ENCODE measurements at places on chromosomes 3 and 15. TPM values are rescaled to one million over a fixed set of nuclear protein-coding genes. Genes with fewer than 3 reads are reported as not detected.

SOX14 gene
- not detected for total RNA-seq

KCNMB3 gene
- total RNA-seq, result 0.70 TPM

LRRC2 gene
- 0.59 TPM for total RNA-seq

SLC12A1 gene
- not detected for total RNA-seq

BAHD1 gene
- 20.3 TPM for total RNA-seq

PLSCR5 gene
- total RNA-seq, result not detected

DNA sequence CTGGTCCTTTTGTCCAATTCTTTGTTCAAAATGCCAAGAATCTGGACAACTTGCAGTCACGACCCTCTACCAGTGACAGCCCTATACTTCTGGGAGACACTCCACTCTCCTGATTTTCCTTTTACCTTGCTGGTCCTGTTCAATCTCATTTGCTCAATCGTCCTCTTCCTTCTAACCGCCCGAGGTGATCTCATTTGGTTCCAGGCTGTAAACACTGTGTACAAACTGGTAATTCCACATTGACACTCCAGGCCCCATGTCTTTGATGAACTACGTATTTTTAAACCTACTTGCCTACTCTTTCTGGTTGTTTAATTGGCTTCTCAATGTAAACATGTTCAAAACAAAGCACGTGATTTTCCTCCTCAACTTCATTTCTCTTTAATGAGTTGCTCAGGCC, 23.7 kb upstream of the C3orf49 start:
- H3K4me3 ChIP-seq, result no peak overlapping the region
- no peaks in the 10 kb centered on the region for H3K27me3 ChIP-seq
- no peaks in the 10 kb centered on the region for H3K36me3 ChIP-seq
- no peak overlapping the region for H3K27ac ChIP-seq

DNA sequence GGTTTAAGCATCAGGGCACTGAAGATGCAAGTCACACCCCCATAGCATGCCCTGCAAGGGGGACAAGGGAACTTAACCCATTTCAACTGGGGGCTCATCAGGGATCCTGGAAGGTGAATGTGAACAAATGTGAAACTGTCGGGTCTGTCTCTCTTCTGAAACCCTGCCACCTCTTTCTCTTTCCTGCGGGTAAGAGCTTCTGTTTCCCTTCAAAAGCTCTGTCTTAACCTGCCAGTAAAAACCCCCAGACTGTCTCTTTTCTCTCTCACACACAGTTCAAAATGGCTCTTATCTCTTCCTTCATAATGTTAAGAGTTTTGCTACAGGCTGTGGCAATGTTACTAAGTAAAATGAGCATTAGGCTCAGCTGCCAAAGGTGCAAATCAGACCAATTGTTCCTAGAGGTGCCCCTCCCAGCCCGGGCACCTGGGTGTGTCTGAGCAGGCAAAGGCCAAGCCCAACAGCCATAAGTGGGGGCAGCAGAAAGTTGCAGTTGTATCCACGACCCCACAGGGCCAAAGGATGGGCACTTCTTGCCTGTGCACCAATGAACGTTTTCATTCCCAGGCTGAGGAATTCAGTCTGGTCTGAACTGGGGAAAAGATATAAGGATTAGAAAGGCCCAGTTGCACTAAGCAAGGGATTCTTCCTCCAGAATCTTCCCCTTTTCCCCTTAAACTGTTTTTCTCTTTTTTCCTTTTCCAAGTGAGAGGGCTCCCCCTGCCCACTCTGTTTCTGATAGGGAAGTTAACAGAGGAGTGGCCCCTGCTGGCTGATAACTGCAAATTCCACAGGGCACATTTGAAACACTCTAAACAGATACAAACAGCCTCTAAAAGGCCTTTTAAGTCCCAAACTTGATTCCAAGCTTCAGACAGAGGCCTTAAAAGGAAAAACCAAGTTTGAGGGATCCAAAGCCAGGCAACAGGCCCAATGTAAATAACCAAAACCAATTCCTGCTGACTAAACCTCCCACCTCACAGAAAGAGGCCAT, 113.8 kb upstream of the EPHA6 start:
- no peak for DNase-seq
- no peaks in the 10 kb centered on the region for H3K4me1 ChIP-seq
- no peak overlapping the region for H3K27ac ChIP-seq
- no peaks in the 10 kb centered on the region for H3K27me3 ChIP-seq
- H3K4me3 ChIP-seq, result no peak overlapping the region
- H3K36me3 ChIP-seq, result no peaks in the 10 kb centered on the region

GRCh38 chr3:196975349-196975748, 6.7 kb upstream of the PIGZ start:
- no peaks in the 10 kb centered on the region for H3K27me3 ChIP-seq
- H3K4me3 ChIP-seq, result no peak overlapping the region
- DNase-seq, result no peak
- H3K27ac ChIP-seq, result no peak overlapping the region
- H3K4me1 ChIP-seq, result peaks cover 7% of the 10 kb centered on the region
- H3K36me3 ChIP-seq, result no peaks in the 10 kb centered on the region

DNA sequence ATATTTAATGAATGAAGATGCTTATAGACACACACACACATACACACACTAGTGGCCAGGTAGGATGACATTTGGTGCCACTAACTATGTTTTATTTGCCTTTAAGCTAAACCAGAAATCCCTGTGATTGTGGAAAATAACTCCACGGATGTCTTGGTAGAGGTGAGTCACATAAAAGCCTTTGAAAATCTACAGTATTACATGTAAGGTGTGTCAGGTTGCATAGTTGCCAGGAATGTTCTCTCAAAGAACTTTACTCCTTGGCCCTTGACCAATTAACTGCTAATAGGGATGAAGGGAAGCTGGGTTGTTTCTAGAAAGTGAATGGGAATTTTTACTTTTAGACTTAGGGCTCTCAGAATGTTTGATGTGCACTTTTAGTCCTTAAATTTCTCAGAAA, 9.9 kb downstream of the ZBED2 start:
- H3K36me3 ChIP-seq, result peaks cover 81% of the 10 kb centered on the region
- H3K4me1 ChIP-seq, result no peaks in the 10 kb centered on the region
- DNase-seq, result no peak
- H3K27me3 ChIP-seq, result no peaks in the 10 kb centered on the region

GRCh38 chr3:130671545-130672312, 74.9 kb downstream of the PIK3R4 start:
- H3K27ac ChIP-seq, result no peak overlapping the region
- no peaks in the 10 kb centered on the region for H3K27me3 ChIP-seq
- H3K4me3 ChIP-seq, result no peak overlapping the region
- DNase-seq, result no peak
- H3K4me1 ChIP-seq, result no peaks in the 10 kb centered on the region

DNA sequence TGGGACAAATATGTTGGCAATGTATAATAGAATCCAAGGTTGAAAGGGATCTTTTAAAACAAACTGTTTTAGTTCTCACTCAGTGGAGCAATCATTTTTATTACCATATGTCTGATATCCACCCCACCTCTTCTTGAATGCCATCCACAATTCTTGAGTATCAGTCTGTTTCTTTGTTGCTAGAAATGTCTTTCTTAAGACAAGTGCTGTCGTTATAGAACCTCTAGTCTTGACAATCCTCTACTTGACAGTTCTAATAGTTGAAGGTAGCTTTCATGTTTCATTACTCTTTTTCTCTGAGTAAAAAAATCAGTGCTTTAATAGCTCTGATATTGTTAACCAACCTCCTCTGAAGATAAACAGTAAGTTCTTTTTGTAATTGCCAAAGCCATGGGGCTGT, 737.9 kb downstream of the MECOM start:
- no peak overlapping the region for H3K27ac ChIP-seq
- H3K27me3 ChIP-seq, result no peaks in the 10 kb centered on the region
- H3K4me1 ChIP-seq, result no peaks in the 10 kb centered on the region
- no peak overlapping the region for H3K4me3 ChIP-seq
- H3K36me3 ChIP-seq, result no peaks in the 10 kb centered on the region

- peak overlapping the region; percentile 77 for H3K4me3 ChIP-seq
- no peaks in the 10 kb centered on the region for H3K27me3 ChIP-seq
- H3K27ac ChIP-seq, result peak overlapping the region; percentile 92
- peaks cover 30% of the 10 kb centered on the region for H3K4me1 ChIP-seq
Observed at GRCh38 chr15:78541744-78542034, 1.4 kb downstream of the PSMA4 start.

DNA sequence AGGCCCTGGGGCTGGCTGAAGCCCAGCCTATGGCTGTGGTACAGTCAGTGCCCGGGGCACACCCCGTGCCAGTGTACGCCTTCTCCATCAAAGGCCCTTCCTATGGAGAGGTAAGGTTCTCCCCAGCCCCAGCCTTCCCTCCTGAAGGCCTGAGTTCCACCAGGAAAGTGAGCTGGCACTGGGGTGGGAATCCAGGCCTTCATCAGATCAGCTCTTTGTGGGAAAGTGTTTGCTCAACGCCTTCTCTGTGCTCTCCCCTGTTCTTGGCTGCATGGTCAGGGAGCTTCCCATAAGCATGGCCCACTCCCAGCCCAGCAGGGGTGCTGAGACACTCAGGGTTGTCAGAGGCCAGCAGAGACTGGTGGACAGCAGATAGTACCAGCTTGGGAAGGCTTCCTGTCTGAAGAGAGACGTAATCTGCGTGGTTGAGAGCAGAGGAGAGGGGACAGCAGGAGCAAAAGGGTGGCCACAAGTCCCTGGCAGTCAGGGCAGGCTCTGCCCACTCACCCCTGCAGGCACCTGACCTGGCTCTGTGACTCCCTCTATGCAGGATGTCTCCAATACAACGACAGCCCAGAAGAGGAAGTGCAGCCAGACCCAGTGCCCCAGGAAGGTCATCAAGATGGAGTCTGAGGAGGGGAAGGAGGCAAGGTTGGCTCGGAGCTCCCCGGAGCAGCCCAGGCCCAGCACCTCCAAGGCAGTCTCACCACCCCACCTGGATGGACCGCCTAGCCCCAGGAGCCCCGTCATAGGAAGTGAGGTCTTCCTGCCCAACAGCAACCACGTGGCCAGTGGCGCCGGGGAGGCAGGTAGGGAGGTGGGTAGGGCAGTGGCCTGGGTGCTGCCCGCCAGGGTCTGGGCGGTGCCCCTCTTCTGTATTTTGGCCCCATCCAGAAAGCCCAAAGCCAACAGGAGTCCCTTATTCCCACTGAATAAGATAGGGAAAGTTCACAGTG, 38.4 kb downstream of the PML start:
- DNase-seq, result no peak
- H3K36me3 ChIP-seq, result peaks cover 68% of the 10 kb centered on the region
- H3K27me3 ChIP-seq, result no peaks in the 10 kb centered on the region
- no peaks in the 10 kb centered on the region for H3K4me1 ChIP-seq

GRCh38 chr15:93852761-93853160, 378.6 kb upstream of the MCTP2 start:
- H3K4me3 ChIP-seq, result no peak overlapping the region
- H3K27me3 ChIP-seq, result no peaks in the 10 kb centered on the region
- no peak for DNase-seq
- H3K36me3 ChIP-seq, result no peaks in the 10 kb centered on the region
- H3K27ac ChIP-seq, result no peak overlapping the region

DNA sequence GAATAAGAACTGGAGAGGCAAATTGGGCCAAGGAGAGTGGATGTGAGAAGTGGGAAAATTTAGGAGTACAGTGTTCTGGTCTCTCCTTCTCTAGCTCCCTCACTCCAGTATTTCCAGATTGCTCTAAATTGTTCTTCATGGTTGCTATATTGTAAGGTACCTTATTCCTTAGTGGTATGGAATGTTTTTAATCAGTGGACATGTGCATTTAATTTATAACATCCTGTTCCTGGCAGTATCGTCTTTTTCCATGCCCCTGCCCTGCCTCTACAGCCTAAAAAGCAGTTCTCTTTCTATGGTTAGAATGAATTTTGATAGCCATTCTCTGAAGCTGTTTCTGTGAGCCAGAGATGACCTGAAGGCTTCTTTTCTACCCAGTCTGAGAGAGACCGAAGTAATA, 180.5 kb downstream of the TCF12 start:
- no peaks in the 10 kb centered on the region for H3K36me3 ChIP-seq
- no peak for DNase-seq
- H3K4me3 ChIP-seq, result no peak overlapping the region
- H3K27ac ChIP-seq, result no peak overlapping the region
- H3K27me3 ChIP-seq, result no peaks in the 10 kb centered on the region
